Left renal pelvis (tissue), 4 donors: ENCODE measurements at places on chromosomes 1 and 21.

DNA sequence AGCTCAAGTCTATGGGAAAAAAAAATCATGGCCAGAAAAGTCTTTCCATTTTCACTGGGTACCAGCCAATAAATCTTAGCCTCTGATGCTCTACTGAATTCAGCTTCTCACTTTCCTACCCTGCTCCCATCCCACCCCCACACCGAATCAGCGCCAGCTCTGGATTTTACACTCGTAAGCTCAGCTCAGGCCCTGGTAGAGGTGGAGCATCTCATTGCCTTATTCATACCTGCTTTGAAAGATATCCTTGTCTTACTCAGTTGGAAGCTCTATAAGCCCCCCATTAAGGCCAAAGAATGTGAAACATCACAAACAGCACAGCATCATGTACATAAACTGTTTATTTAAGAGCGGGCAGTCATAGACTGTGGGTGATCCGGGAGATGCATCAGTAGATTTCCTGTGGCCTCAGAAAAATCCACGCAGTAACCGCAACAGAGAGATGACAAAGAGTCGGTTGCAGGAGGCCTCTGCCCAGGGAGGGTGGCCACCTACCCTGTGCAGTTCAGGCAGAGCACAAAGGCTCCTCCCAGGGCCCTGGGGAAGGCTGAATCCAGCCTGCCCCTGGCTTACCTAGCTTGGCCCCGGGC lies 36.4 kb upstream of the ETS2 start:
- no peak for DNase-seq

- DNase-seq = no peak
Measured at GRCh38 chr1:185271921-185272320, 45.1 kb downstream of the IVNS1ABP start.

DNA sequence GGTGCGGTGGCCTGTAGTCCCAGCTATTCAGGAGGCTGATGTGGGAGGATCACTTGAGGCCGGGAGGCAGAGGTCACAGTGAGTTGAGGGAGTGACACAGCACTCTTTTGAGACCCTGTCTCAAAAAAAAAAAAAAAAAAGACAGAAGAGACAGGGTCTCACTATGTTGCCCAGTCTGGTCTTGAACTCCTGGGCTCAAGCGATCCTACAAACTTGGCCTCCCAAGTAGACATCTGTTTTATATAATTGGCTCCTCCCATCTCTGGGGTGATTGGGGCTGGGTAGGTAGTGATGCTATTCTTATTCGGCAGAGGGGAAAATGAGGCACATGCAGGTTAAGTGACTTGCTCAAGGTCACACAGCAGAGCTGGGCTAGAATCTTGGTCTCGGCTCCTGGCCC lies 23.6 kb upstream of the VPS13D start:
- no peak for DNase-seq

DNA sequence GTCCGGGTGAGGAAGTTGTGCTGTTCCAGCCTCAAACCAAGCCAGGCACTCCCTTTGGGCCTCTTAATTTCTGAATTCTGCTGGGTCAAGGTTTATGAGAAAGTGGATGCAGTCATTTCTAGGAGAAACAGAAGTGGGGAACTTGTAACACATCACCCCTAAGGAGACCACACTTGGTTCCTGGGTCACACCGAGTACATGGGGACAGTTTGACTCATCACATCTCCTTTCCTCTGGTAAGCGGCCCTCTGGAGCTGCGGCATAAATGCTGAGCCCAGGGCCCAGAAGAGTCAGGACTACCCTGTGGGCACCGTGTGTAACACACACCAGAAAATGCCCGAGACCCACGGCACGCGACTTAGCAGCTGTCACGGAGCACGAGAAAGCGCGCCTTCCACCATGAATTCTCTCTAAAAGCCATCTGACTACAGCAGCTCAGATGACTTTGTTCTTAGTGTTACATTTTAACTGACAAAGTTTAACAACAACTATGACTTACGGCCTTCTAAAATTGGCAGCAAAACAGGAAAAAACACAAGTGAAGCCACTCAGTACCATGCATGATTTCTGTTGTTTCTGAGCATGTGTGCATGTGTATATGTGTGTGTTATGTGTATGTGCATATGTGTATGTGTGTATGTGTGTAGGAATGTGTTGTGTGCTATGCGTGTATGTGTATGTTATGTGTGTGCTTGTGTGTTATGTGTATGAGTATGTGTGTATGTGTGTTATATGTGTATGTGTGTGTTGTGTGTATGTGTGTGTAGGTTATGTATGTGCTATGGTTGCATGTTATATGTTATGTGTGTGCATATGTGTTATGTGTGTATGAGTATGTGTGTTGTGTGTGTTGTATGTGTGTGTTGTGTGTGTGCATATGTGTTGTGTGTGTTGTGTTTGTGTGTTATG lies 50.8 kb downstream of the TOMM20 start:
- no peak for DNase-seq

- no peak for DNase-seq
Measured at GRCh38 chr1:203536575-203536974, 42.6 kb downstream of the OPTC start.

- no peak for DNase-seq
Measured at GRCh38 chr21:37971390-37971950, 55.2 kb upstream of the KCNJ6 start.

- no peak for DNase-seq
Measured at GRCh38 chr1:106659490-106660244, 396.8 kb upstream of the PRMT6 start.

GRCh38 chr1:179298952-179299351 lies 5.4 kb downstream of the SOAT1 start:
- no peak for DNase-seq

DNA sequence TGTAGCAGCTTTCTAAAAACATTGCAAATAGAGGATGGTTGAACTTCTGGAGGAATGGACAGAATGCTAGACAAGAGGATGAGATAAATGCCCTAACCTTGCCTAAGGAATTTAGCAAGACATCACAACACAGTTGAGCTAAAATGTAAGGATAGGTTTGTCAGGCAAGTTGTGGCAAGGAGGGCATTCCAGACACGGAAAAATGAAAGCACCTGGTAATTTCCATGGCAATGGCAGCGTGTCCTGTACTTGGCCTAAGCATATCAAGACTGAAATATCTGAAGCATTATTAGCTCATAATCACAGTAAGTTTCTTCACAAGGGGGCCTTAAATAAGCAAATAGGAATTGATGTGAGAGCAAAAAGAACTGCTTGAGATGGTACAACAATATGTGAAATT lies 105.1 kb upstream of the USP25 start:
- DNase-seq = no peak

DNA sequence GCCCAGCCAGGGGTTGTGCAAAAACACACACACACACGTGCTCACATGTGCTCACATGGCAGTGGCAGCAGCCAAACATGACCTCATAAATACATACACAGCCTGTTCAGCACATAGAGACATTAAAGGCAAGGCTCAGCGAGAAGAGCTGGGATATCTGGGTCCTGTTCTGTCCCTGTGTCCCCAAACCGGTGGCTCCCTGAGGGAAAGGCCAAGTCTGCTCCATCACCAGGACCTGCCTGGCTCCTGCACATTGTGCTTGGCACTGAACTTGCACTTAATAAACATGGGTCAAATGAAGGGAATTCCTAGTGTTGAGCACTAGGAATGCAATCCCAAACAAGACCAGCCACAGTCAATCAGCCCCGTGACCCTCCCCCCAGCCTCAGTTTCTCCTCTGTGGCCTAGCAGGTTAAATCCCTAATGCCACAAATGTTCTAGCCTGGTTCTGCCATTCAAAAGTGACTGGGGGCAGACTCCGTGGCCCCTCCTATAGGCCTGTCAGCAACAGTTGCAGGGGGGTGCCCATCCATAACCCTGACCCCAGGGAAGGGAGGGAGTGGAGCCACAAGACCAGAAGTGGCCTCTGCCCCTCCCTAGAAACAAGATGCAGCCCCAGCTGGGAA lies 160.9 kb upstream of the VAMP3 start:
- no peak for DNase-seq

DNA sequence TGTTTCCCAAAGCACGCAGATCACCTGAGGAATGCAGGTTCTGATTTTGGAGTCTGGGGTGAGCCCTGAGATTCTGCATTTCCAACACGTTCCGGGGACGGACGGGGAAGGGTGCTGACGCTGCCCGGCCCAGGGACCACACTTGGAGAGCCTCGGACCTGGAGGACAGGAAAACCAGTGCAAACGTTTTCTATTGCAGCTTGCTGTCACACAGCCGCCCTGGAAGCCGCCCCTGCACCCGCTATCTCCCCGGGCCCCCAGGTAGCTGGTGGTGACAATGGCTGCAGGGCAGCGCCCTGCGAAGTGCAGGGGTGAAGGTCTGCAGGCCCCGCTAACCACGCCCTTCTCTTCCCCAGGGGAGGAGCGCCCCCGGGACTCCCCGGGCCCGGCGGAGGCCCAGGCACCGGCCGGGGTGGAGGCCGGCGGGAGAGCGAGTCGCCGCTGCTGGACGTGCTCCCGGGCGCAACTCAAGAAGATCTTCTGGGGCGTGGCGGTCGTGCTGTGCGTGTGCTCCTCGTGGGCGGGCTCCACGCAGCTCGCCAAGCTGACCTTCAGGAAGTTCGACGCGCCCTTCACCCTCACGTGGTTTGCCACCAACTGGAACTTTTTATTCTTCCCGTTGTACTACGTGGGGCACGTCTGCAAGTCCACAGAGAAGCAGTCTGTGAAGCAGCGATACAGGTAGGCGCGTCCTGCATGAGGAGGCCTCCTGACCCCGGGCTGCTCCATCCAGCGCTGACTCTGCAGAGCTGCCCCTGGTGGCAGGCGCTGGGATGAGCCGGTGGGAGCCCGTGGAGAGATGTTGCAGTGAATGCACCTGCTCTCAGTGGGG lies 142.0 kb upstream of the COA6 start:
- DNase-seq = no peak

- DNase-seq = no peak
Measured at GRCh38 chr1:19156676-19157075, 53.4 kb downstream of the UBR4 start.

GRCh38 chr21:31656199-31657095 lies 3.0 kb upstream of the SOD1 start:
- DNase-seq = no peak

GRCh38 chr1:221435504-221435904 lies 306.4 kb downstream of the DUSP10 start:
- peak; percentile 29 for DNase-seq

DNA sequence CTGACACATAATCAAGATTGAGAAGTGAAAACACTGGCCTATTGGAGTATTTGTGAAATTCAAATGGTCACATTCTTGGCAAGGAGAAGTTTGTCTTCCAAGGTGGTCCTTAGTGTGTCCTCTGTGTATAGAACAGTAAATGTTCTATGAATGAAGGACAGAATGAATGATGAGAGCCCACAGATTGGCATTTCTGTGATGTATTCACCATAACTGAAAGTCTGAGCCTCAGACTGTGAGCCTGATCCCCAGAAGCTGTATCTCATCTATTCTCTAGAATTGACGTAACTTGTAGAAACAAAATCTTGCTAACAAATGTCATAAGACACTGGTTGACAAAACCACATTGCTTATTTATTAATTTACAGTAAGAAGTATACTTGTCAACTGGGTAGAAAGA lies 111.5 kb upstream of the ETV3 start:
- no peak for DNase-seq

DNA sequence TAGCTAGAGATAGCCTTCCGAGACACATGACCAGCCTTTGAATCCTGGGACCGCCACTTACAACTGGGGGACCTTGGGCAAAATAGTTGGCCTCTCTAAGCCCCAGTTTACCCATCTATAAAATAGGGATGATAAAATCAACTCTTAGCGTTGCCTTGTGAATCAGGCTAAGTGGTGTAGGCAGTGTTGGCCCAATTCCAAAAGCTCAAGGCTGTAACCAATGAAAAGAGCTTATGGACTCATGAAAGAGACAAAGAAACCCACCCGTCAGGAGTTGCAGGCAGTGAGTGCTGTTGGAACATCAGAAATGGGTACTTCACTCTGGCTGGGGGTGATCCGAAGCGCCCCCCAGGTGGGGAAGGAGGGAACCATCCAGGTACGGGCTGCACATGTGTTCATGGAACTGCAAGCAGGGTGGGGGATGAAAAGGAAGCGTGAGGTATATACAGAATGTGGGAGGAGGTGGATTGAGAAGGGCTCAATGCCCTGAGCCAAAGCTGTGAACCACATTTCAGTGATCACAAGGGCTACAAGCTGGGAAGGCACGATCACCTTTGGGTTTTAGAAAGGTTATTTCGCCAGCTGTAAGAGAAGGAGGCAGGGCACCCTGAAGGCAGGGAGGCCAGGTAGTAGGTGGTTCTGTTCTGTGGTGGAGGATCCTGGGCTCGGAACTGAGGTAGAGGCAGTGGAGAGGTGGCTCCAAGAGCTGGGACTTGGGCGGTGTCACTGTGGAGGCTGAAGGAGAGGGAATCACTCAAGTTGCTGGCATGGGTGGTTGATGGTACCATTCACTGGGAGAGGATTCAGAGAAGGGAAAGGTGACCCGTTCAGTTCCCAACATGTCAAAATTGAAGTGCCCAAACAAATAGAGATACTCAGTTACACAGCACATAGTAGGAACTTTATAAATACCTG lies 11.4 kb upstream of the KIAA1614 start:
- DNase-seq = no peak

DNA sequence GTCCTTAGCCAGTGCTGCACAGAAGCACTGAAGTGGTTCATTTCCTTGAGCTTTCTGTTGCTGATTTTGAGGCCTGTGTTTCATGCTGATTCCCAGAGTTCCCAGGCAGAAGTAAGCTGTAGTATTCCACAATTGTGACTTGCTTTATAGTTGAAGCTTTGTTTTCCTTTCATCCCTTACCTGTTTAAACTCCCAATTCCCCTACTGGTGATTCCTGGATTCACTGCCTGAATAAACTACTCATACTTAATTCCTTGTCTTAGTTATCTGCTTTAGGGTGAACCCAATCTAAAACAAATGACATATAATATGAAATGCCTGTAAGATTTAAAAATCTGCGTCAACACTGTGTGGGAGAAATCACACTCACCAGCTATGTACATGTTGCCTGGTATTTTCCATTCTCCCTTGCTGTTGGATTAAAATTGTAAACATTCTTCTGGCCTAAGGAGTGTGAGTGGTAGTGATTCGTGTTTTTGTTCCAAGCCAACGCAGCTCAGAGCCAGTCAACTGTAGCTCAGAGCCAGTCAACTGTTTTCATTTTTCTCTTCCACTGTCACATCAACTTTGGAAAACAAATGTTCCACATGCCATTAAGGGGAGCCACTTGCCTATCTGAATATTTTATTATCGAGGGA lies 879.4 kb downstream of the MRPL39 start:
- no peak for DNase-seq

- no peak for DNase-seq
Measured at GRCh38 chr1:150582371-150582770, 3.0 kb upstream of the MCL1 start.

GRCh38 chr1:225767634-225768540 lies 9.7 kb upstream of the SRP9 start:
- DNase-seq = no peak

DNA sequence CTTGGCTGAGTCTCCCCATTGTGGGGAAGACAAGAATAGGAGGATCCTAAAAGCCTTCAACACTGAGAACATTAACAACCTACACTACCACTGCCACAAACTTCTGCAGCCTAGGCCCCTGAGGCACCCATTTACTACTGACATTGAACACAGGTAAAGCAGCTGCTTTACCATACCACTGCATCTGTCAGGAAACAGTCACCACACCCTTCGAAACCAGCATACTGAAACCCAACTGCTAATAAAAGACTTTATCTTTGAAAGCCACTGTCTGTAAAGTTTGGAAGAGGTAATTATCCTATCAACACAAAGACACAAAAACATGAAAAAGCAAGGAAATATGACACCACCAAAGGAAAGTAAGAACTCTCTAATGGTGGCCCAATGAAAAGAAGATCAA lies 7.4 kb downstream of the IFNAR1 start:
- no peak for DNase-seq

- DNase-seq = no peak
Measured at GRCh38 chr1:184801503-184801902, 46.8 kb upstream of the EDEM3 start.

- no peak for DNase-seq
Measured at GRCh38 chr1:59123081-59123681, 173.7 kb upstream of the FGGY start.
